ENCODE measurements at places on chromosomes 2 and 18.
A peak's percentile ranks its signal among the peaks of the same experiment; 100 is the strongest.

GRCh38 chr18:70429847-70430500 is 141.1 kb downstream of the SOCS6 start:
- no peak for DNase-seq

DNA sequence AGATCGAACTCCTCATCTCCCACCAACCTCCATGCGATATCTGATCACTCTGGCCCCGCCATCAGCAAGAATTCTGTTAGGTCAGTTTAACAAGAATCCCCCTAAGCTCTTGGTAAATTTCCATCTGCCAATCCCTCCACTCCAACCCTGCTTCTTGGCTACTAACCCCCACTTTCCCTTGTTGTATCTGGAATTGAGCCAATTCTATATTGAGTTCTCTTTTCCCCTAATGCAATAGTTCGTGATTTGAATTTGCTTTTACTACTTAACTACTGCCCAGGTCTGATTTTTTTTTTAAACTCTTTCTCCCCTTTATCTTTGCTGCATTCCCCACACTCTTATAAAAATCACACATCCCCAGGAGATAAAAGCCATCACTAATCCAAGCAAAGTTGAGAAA is 159.3 kb upstream of the STK17B start:
- no peak for DNase-seq

DNA sequence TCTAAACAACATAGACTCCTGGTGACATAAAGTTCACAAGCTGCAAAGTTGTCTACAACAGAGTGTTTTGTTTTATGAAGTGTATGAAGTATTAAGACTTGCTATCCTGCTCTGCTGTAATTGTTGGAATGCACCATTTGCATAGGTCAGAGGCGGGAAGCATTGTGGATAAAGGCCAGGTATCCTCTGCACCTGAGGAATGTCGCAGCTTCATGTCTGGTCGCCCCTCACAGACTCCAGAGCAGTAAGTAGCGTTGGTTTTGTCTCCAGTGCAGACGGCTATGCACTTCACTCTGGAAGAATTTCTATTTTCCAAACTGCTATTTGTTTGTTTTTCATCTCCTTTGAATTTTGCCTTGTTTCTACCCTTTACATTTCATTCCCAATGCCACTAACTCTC is 63.1 kb downstream of the UNC80 start:
- no peak for DNase-seq

- no peak for DNase-seq
Measured at GRCh38 chr2:161427664-161428587, 11.8 kb downstream of the TBR1 start.

GRCh38 chr18:12366379-12366778 is 10.6 kb downstream of the AFG3L2 start:
- no peak for DNase-seq

DNA sequence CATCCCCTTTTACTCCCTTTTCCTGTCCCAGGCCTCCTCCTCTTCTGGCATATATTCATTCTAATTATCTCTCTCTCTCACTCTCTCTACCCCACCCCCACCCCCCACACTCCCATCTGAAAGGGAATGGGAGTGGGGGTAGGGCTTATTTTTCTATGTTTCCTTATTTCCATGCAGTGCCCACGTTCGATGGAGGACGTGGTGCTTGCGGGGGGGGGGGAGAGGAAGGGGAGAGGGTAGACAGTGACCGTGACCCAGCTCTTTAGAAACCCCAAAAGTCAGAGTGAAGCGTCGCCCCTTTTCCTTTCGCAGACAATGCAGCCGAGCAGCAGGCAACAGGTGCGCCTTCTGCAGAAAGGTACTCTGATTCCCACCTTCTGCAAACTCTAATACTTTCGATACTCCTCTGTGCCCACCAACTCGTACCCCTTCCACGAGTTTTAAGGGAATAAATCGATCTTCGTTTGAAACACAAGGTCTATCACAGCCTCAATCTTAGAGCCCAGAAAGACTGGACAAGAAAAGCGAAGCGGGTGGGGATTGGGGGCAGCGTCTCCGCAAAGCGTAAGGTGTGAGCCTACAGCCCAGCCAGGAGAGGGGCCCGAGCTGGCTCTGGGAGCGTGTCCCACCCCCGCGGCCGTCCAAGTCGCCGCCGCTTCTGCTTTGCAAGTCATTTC is 891 bp upstream of the NR4A2 start:
- DNase-seq, result no peak

DNA sequence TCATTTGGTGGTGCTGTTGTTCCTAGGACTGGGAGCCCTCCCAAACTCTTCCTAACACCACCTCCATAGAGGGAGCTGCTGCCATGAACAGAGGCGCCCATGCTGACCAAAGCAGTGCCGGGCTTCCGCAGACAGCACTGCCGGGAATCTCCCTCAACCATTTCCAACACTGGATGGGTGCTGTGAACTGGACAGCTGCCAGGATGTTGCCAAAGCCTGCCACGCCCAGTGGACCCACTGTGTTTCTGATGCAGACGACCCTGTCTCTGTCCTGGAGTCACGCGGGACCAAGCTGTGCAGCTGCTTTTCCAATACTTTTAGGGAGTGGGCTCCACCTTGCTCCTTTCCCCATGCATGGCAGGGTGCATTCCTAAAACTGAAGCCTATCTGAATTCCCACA is 16.9 kb upstream of the GNAL start:
- no peak for DNase-seq

DNA sequence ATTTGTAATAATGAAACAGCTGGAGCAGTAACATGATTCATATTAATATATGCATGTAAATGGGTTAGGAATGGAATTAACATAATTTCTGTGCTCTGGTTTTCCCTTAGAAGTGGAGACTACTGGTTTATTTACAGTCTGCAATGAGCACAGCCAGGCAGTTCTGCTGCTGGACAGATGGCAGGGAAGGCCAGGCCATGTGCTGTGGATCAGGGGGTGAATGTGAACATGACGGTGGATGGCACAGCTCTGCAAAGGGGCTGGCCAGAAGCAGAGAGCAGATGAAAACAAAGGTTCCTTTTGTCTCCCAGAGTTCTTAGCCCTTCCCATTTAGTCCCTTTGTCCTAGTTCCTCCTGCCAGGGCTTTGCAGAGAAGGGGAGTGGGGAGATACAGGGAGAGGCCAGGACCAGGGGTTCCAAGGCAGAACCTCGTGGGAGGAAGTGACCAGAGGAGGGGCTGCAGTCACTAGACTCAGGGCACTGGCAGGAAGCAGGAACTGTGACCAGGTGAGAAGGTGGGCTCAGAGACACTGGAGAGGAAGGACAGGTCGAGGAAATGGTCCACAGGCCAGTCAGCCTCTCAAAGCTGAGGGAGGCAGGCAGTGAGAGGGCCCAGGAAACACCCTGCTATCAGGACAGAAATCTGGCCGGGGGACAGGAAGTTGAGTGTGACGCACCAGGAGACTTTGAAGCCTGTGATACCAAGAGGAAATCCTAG is 112.9 kb upstream of the ATP8B1 start:
- DNase-seq, result no peak

- no peak for DNase-seq
Measured at GRCh38 chr2:121205321-121205942, 79.6 kb downstream of the TFCP2L1 start.

- DNase-seq, result no peak
Measured at GRCh38 chr2:238596571-238597551, 170.1 kb downstream of the ASB1 start.

GRCh38 chr2:33180915-33181314 is 234.2 kb downstream of the LTBP1 start:
- DNase-seq, result no peak

GRCh38 chr2:238498691-238499295 is 72.1 kb downstream of the ASB1 start:
- no peak for DNase-seq

GRCh38 chr2:202642567-202642966 is 7.8 kb downstream of the FAM117B start:
- DNase-seq, result no peak

DNA sequence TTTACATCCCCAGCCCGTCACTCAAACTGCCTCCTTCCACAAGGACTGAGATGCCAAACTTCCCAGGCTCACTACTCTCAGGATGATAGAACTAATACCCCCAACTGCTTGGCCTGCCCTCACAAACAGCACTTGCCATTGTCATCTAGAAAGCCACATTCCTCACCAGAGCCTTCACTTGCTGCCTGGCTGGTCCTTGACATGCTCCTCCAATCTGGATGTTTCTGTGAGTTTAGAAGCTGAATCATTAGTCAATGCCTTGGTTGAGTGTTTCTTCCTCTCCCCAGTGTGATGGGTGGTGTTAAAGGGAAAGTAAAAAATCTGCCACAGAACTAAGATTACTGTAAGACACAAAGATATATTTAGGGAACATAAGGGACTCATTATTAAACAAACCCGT is 52.5 kb downstream of the MARCHF4 start:
- DNase-seq, result no peak

GRCh38 chr2:112936927-112937232 is 25.9 kb downstream of the IL37 start:
- no peak for DNase-seq

DNA sequence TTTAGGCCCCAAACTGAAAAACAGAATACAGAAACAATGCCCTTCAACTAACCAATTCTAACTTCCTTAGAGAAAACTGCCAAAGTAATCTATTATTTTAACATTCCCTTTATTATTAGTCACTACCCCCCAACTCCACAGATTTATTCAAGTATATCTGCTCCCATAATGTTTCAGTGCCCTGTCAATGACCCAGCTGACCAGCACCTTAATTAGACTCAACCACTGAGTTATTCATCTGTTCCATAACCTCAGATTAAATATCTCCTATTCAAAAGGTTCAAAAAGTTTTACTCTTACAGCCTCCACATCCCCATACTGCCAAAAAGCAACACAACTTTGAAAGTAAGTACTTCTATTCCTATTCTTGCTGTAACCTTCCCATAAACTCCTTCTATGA is 202.4 kb downstream of the EXOC6B start:
- DNase-seq, result no peak

DNA sequence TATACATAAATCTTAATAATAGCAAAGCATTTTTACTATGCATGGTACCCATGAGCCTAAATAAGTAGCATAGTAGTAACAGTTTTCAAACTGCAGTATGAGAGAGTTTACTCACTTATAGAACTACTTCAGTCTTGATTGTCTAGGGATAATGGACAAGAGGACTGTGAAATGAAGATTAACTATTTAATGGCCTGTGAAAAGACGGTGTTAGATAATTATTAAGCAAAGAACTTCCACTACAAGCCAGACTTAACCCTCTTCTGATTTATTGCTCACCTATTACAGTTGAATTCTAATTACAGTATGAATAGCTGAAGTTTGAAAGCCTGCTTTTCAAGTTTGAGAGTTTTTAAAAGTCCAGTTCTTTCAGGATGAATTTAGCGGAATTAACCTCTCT is 18.9 kb downstream of the PIK3C3 start:
- DNase-seq, result no peak

GRCh38 chr2:179460181-179460929 is 195.7 kb upstream of the SESTD1 start:
- peak; percentile 21 for DNase-seq

DNA sequence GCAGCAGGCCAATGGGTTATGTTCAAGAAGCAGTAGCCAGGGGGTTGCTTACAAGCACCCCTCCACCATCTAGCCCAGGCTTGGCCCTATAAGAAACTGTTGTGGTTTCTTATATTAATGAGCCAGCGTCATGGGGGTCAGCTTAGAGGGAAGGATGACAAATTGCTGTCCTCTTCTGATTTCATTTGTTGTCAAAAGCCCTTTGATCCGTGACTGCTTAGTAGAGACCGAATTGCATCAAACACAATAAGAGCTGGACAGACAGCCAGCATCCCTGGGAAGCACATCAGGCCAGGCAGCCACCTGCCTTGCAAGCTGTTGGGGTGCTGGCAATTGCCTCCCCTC is 206.6 kb upstream of the SETBP1 start:
- DNase-seq, result no peak

DNA sequence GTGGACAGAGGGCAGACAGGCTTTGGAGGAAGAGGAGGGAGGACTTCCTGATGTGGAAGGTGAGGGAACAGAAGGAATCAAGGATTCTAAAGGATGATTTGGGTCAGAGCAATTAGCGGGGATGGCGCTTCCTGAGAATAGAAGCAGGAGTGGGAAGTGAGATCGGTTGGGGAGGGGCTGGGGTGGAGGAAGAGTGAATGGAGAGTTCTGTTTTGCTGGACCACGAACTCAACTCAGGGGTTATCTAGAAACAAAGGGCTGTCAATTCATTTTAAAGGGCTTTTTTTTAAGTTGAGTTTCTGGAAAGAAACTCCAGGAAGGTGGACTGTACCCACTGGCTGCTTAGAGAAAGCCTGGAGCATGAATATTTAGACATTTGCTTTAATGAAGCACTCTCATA is 54.9 kb downstream of the BCL2L11 start:
- no peak for DNase-seq

DNA sequence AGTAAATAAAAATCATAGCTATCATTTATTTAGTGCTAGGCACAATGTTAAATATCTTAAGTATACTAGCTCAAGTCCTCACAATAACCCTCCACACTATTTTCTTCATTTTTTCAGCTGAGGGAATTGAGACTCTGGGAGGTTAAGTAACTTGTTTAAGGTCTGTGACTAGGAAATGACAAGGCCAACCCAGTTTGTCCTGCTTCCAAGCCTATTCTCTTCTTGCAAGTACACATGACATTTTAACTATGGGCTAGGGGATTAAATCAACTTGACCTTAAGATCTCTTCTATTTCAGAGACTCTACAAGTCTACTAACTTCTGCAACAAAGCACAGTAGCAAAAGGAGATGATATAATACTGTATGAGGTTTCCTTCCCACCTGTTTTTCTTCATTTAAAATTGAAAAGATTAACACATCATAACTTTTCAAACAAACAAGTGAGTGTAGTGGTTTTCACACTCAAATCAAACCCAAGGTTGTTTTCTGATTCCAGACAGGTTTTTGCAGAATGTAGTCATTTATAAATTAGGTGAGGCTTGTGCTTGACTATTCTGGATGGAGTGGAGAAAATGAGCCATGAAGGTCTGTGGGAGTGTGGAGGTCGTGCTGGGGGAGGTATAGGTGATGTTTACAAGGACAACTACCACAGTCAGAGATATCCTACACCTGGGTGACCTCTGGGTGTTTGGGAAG is 57.0 kb downstream of the CD28 start:
- peak; percentile 72 for DNase-seq

GRCh38 chr2:96386470-96386869 is 50.9 kb downstream of the NCAPH start:
- no peak for DNase-seq

- DNase-seq, result no peak
Measured at GRCh38 chr2:134370655-134371445, 117.0 kb downstream of the MGAT5 start.

- peak; percentile 16 for DNase-seq
Measured at GRCh38 chr2:190841707-190842505, 38.7 kb upstream of the GLS start.

DNA sequence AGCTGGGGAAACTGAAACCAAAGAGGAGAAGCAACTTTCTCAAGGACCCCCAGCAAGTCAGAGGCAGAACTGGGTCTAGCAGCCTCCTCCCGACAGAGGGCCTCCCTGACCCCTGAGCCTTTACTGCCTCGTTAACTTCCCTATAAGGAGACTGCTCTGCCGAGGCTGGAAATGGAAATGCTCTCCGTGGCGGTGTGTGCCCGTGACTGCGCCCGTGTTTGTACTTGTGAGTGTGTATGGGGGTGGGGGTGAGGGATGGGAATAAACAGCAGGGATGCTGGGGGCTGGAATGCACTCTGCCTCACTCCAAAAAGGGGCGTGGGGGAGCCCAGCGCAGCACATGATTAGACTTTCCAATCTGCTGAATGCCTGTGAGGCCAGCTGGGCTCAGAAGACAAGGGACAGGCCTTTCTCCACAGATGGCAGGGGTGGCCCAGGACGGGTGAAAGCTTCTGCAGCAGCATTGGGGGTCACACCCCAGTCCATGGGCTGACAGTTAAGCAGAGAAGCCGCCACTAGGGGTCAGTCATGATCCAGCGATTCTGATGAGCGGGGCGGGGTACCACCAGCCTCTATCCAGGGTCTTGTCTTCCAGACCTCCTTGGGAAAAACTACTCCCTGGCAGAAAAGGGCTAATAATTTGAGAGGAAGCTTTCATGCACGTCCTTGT is 26.8 kb downstream of the MPHOSPH10 start:
- peak; percentile 54 for DNase-seq

All from stimulated activated CD4-positive, alpha-beta T cell treated with anti-CD3 and anti-CD28 coated beads, Interleukin-1b, Interleukin-23, amount 100 ng/mL, for 48 hours (primary cell).